ENCODE measurements at places on chromosomes 3 and 15.

- peak; percentile 93 for DNase-seq
Observed at GRCh38 chr3:71103430-71103921, 480.1 kb downstream of the FOXP1 start.

DNA sequence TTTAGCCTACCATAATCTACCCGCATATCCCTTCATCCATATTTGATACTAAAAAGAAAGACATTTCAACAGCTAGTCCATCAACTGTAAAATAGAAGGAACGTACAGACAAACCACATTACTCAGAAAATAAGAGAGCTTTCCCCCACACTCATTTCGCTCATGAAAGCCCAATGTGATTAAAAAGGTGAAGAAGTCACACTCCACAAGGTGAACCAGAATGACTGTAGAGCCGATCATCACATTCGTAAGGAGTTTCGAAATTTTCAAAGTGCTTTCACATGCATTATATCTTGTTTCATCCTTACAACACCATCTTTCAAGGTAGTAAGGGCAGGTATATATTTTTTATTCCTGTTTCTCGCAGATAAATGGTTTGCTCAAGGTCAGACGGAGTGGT lies 225.3 kb downstream of the FOXP1 start:
- no peak for DNase-seq

GRCh38 chr15:80106051-80106450 lies 46.6 kb downstream of the ZFAND6 start:
- no peak for DNase-seq

DNA sequence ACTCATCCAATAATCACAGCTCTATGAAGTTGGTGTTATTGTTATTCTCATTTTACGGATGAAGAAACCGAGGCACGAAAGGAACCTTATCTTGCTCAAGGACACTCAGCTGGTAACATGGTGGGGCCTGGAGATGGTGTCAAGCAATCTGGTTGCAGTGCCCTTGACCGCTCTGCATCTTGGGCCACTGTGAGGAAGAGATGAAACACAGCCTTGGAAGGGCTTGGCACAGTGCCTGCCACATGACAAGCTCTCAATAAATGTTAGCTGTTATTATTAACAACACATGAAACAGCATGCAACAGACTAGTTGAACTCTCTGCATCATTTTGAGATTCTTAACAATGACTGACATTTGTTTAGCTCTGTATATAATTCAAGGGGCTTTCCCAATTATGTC lies 10.1 kb upstream of the ITGA11 start:
- no peak for DNase-seq

DNA sequence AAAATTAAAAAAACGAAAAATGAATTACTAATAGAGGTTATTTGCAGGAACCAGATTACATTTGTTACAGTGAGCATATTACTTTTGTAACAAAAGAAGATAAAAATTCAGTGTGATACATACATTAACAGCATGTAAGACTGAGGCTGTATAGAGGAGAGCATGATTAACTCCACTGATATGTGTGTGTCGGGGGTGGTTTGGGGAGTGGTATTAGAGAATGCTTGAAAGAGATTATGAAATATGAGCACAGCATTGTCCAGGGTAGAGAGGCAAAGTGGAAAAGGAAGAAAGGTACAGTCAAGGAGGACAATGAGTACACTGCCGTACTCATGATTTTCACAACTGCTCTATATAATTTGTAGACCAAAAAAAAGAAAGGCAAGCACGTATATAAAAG lies 62.9 kb upstream of the LRRFIP2 start:
- DNase-seq: no peak

- DNase-seq: no peak
Observed at GRCh38 chr3:143718463-143718862, 129.8 kb downstream of the SLC9A9 start.

DNA sequence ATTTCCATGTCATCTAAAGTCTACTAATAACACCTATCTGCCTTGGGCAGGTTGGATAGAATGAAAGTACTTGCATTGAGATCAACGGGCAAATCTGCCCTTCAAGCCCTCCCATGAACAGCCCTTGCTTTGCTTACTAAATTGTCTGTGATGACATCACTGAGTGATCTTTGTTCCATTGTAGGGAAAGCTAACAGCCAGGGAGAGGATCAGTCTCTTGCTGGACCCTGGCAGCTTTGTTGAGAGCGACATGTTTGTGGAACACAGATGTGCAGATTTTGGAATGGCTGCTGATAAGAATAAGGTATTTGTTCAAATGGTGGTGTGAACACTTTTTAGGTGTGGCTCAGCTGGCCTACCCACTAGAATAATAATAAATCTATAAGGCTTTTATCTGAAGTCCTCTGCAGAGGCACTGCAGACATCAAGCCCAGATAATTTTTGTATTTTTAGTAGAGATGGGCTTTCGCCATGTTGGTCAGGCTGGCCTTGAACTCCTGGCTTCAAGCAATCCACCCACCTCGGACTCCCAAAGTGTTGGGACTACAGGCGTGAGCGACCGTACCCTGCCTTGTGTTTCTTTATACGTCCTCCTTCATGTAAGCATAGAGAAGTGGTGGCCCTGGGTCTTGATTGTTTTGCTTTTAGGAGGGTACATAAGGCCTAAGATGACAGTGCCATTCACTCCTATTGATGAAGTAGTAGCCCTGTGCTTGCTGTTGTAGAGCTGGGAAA lies 5.7 kb downstream of the PCCB start:
- DNase-seq: no peak

- DNase-seq: no peak
Observed at GRCh38 chr3:167762296-167762695, 26.8 kb downstream of the SERPINI1 start.

- no peak for DNase-seq
Observed at GRCh38 chr3:31412832-31413231, 119.9 kb upstream of the STT3B start.

DNA sequence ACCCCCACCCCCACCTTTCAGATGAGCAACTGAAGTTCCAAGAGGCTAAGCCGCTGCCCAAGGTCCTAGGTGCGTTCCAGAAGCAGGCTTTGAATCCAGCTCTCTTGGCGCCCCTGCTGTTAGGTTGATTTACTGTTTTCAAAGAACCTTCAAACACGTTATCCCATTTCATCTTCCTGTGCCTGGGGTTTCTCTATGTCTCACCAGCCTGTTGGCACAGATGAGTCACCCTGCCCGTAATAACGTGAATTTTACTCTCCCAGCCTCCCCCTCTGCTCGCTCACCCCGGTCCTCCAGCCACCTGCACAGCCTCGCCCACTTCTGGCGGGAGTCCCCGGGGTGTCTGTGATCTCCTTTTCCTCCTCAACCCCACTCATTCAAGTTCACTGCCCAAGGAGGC lies 13.0 kb upstream of the TSEN2 start:
- no peak for DNase-seq

- DNase-seq: no peak
Observed at GRCh38 chr3:136584728-136585127, 167.4 kb downstream of the STAG1 start.

- peak; percentile 97 for DNase-seq
Observed at GRCh38 chr3:9396301-9396631, 1.1 kb upstream of the SETD5 start.

DNA sequence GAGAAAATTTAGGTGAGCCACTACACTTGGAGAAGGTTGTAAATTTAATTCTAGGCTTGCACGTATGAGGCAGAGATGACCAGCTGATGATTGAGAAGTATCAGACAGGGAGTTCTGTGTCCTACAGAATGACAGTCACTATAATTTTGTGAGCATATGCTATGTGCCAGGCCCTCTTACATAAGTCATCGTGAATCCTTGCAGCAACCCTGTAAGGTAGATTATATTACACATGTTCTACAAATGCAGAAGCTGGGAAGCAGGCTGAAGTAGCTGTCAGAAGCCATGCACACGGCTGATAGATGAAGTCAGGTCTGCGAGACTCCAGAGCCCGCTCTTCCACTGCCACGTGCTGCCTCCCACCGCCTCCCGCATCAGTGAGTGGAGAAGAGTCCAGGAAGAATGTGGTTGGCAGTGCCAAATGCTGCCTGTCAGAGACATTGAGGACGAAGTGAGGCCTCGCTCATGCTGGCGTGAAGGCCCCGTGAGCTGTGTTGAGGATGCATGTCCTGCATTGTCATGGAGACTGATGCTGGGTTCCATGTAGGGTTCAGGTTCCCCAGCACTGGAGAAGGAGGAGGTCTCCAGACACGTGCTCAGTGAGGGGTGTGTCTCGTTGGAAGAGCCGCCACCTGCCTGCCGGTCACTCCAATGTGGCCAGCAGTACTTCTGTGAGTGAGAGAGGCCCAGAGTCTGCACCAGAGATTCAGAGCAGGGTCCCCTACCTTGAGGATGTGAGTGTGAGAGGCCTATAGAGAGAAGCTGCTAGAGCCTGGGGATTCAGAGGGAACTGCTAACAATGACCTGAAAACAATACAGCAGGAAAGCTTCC lies 123.3 kb upstream of the PLXNA1 start:
- no peak for DNase-seq

Data from lung microvascular endothelial cell (primary cell).